ENCODE measurements at places on chromosomes 7 and 10.

GRCh38 chr7:20216406-20217036 lies 663 bp downstream of the MACC1 start:
- no peak for DNase-seq

DNA sequence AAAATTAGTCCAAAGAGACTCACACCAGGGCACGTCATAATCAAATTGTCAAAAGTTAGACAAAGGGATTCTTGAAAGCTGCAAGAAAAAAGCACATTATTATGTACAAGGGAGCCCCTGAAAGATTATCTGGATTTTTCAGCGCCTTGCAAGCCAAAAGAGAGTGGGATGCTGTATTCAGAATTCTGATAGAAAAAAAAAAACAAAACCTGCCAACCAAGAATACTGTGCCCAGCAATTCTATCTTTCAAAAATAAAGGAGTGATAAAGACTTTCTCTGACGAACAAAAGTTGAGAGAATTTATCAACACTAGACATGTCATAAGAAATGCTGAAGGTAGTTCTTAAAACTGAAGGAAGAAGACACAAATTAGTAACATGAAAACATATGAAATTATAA lies 240.2 kb downstream of the SNX13 start:
- DNase-seq: no peak

GRCh38 chr7:5463031-5463430 lies 39.4 kb upstream of the TNRC18 start:
- DNase-seq: no peak

DNA sequence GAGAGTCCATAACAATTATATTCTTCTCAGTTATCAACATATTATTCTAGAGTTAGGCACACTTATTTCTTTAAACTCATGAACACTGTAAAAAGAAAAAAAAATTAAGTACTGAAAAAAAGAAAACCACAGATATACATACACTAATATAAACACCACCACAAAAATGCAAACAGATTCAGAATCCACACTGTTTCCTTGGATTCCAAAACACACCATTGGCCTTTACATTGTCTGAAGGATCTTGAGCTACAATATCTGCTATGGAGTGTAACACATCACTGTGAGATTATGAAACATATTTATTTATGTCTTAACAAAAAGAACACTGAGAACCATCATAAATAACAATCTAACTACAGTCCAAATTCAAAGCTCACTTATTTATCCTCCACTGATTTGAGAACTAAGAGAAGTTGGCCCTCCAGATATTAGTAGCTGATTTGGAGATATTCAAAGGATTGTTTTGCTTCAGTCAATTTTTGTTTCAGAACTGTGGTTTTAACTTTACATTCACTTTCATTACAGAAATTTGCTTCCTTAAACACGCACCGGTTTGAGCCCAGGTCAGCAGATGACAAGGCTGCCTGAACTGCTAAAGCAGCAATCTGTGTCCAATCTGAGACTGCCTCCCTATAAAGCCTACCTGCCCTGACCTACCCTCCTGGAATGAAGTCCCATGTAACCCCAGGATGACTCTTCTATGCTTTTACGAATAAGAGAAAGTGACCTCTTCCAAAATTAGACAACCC lies 47.0 kb upstream of the CDK1 start:
- no peak for DNase-seq

Data from WTC11 (cell line).